Stimulated activated CD4-positive, alpha-beta T cell treated with anti-CD3 and anti-CD28 coated beads, Interleukin-1b, Interleukin-23, amount 100 ng/mL, for 48 hours (primary cell): ENCODE measurements at places on chromosomes 12 and 14.

DNA sequence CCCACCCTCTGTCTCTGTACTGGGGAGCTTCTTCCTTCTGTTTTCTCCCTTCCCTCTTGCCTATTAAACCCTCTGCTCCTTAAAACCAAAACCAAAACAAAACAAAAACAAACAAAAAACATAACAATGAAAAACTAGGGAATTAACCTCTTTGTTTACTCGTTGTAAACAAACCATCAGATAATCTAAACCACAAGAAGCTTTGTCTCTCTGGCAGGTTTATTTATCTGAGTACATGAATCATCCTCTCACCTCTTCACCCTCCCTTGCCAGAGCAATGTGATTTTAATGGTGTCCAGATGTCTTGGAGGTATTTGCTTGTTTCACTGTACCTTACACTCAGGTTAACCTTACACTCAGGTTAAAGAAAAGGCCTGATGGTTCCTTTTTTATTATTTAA is 66.1 kb downstream of the DYRK2 start:
- no peak for DNase-seq

- DNase-seq: no peak
These were observed 15.4 kb downstream of the BEGAIN start for GRCh38 chr14:100571837-100572236.

DNA sequence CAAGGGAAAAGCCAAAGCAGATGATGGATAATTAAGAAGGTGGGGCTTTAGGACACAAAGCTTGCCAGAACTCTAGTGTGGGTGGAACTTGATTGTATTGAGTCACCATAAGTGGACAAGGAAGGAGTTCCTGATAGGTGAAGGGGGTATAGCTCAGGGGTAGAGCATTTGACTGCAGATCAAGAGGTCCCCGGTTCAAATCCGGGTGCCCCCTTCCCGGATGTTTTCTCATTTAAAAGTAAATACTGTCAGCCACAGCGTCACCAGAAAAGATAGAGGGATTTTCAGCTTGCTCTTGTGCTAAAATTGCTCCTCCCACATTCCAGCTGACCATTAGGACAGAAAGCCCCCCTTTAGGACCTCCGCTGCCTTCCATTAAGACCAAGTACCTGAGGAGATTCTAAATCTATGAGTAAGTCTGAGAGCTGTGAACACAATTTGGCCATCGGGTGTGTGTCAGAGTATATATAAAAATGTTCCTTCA is 36.6 kb downstream of the DCAF4 start:
- no peak for DNase-seq

DNA sequence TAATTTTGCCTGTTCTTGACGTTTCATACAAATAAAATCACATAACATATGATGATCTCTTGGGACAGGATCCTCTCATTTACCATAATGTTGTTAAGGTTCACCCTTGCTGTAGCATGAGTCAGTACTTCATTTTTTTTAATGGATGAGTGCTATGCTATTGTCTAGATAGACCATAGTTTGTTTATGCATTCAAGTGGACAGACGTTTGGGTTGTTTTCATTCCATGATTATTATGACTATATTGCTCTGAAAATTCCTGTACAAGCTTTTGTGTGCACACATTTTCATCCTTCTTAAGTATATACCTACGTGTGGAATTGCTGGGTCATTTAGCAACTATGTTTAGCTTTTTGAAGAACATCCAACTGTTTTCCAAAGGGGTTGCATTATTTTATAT is 325.6 kb upstream of the TMEM132C start:
- DNase-seq: no peak

DNA sequence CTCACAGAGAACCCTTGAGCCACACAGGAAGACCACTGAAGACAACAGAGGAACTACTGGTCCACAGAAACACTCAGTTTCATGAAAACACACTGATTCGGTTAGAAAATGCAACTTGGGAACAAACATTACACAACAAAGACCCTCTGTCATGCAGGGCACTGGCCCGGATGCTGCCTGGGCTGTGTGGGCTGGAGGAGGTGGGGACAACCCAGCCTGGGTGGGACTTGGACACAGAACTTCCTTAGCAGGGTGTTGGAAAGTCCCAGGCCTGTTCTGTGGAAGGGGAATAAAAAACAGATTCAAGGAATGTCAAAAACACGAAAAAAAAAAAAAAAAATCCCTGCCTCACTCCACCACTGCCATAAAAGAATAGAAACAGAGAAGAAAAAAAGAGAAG is 181.0 kb downstream of the MON2 start:
- no peak for DNase-seq

DNA sequence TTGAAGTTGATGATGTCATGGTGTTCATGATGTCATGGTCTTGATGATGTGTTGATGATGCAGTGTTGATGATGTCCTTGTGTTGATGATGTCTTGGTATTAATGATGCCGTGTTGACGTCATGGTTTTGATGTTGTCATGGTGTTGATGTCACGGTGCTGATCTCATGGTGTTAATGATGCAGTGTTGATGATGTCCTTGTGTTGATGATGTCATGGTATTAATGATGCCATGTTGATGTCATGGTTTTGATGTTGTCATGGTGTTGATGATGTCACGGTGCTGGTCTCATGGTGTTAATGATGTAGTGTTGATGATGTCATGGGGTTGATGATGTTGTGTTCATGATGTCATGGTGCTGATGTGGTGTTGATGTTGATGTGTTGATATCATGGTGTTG is 48.0 kb upstream of the RIMBP2 start:
- no peak for DNase-seq

DNA sequence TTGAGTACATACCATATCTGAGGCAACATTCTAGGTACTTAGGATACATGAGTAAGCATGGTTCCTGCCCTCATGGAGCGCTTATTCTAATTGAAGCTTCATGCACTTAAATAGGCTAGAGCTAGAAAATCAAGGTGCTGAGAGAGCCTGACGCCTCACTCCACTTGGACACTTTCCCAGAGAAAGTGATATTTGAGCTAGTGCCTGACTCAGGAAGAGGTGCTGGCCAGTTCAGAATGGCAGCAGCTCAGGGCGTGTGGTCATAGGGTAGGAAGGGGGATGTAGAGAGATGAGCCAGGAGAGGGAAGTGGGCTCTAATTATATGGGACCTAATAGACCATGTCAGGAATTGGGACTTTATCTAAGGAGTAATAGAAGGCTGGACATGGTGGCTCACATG is 33.3 kb downstream of the TULP3 start:
- DNase-seq: no peak

DNA sequence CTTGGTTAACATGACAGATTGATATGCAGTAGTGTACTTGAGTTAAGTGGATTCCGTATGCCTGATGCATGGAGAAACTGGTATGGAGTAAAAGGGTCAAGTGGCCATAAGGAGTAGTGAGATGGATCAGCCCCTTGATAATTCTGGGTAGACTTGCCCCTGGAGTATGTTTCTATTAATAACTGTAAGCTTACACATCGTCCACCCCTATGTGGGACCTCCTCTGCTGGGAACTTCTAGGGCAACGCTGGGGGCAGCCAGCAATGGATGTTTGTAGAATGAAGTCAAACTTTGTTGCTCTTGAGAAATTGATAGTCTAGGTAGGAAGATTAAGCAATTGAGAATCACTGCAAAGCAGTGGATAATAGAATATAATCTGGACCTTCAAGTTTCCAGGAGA is 3.5 kb downstream of the C12orf75 start:
- no peak for DNase-seq

DNA sequence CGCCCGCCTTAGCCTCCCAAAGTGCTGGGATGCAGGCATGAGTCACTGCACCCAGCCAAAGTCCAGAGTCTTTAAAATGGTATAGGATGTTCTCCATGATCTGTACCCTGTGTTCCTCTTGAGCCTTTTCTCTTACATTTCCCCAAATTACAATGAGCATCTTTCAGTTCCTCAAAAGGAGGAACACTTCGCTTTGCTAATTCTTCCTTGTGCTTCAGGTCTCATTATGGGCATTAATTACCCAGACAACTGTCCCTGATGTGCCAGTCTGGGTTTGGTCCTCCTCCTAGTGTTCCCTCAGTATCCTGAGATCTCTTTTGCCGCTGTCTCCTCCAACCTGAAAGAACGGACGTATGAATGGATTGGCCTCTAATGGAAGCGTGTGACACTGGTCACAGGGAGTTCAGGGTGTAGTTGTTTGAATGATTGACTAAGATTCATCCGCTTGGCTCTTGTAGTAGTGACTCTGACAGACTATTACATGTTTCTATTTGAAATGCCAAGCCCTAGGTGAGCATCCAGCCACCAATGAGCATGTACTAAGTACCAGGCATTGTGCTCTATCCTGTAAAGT is 8.2 kb downstream of the PRKCH start:
- no peak for DNase-seq

DNA sequence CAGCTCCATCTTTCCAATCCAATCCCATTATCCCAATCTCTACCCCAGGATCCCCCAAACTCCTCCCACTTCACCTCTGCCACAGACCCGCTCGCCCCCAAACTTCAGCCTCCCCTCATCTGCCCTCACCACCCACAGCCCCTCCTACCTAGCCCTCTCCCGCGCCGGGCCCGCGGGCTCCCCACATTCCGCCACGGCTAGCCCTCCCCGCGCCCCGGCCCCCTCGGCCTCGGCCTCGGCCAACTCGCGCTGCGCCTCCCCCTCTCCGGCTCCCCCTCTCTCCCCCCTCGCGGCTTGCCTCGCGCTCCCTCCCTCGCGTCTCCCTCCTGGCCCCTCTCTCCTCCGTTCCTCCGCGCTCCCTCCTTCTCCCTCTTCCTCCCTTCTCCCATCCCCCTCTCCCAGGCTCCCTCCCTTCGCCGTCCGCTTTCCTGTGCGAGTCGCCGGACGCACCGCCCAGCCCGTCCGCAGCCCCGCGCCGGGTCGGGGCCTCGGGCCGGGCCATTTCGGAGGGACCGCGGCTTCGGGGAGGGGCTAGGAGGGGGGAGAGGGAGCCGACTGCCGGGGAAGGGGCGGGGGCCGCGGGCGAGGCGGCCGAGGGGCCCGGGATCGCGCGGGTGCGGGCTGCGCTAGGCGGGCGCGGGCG is at the start of gene ATN1:
TSS of gene ATN1 (plus strand) at position 581 of the 643 bp plus-strand sequence. CDS start 6,043 bp downstream, outside the sequence.
- no peak for DNase-seq

- DNase-seq: no peak
These were observed 21.4 kb upstream of the HECTD1 start for GRCh38 chr14:31229009-31229408.

DNA sequence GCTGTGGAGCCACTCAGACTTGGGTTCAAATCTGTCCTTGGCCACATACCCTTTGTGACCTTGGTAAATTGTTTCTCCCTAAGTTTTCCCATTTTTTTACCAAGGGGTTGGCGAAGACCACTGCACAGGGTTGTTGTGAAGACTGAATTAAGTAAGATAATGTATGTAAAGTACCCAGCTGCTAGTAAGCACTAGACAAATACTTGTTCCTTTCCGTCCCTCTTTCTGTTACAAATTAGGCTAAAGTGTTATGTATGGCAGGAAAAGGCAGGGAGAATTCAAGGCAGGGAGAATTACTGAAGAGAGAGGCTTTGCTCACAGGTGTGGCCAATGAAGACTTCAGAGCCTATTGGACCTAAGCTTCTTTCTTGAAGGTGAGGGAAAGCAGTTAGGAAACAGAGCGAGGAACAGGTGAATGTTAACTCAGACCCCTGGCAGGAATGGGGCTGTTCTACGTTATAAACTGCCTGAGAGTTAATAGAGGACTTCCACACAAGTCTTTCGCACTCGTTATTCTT is 25.9 kb downstream of the ABHD12B start:
- no peak for DNase-seq

DNA sequence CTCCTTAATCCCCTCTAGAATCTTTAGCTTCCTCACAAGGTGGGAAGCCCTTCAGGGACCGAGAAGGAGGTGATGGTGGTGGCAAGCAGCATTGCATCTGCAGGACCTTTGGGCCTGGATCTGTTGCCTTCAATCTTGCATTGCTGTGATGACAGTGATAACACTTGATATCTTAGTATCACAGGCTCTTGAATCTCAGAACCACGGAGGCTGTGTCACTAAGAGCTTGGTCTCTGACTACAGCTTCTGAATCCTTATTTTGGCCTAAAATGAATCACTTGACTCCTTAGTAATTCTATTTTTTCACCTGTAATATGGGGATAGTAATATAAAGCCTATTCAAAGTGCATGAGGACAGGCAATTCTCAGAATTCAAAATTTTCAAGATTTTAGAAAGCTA is 8.9 kb upstream of the AMN1 start:
- peak; percentile 45 for DNase-seq

- no peak for DNase-seq
These were observed 248.8 kb upstream of the PWP1 start for GRCh38 chr12:107436836-107437235.

DNA sequence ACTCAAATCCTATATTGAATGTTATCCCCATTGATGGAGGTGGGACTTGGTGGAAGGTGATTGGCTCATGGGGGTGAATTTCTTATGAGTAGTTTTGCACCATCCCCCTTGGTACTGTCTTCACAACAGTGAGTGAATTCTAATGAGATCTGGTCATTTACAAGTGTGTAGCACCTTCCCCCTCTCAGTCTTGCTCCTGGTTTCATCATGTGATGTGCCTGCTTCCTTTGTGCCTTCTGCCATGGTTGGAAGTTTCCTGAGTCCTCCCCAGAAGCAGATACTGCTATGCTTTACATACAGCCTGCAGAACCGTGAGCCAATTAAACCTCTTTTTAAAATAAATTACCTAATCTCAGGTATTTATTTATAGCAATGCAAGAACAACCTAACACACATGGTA is 302.4 kb upstream of the KITLG start:
- no peak for DNase-seq

GRCh38 chr14:100348784-100349685 is 25.9 kb downstream of the SLC25A47 start:
- no peak for DNase-seq

- no peak for DNase-seq
These were observed 71.0 kb downstream of the PLEKHG3 start for GRCh38 chr14:64775081-64775777.

GRCh38 chr12:71800177-71800576 is 39.4 kb upstream of the TBC1D15 start:
- DNase-seq: no peak

DNA sequence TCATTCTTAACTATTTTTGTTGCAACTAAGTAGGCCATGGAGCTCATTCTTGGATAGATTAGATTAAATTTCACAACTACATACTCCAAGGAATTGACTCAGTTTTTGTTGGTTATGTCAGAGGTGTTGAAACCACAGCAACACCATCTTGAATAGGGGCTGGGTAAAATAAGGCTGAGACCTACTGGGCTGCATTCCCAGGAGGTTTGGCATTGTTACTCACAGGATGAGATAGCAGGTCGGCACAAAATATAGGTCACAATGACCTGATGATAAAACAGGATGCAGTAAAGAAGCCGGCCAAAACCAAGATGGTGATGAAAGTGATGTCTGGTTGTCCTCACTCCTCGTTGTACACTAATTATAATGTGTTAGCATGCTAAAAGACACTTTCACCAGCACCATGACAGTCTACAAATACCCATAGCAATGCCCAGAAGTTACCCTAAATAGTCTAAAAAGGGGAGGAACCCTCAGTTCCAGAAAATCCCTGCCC is 20.9 kb downstream of the DMAC2L start:
- no peak for DNase-seq

DNA sequence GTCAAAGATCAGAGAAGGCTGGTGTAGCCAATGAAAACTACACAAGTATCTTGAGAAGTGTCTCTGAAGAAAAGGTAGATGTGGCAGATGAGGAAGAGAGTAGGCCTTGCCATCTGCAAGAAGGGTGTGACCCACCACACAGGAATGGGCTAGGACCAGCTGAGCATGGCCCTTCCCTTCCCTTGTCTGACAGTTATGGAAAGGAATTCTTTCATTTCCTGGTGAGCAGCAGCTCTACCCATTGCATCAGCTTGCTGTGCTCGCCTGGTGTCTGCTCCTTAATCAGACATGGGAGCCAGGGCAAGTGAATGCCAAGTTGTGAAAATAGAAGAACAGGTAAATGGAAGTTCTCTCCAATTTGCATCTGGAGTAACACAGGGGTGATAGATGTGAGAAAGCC is 145.2 kb upstream of the KRR1 start:
- DNase-seq: no peak

GRCh38 chr12:52873832-52874572 is 25.2 kb upstream of the KRT78 start:
- DNase-seq: peak; percentile 46
